ENCODE measurements at places on chromosomes 6 and 20. TPM values are rescaled to one million over a fixed set of nuclear protein-coding genes. Genes with fewer than 3 reads are reported as not detected.

CD2AP gene
- 12.5 TPM for total RNA-seq

GRCh38 chr6:9412951-9413559 lies 977.7 kb upstream of the SLC35B3 start:
- H3K4me3 ChIP-seq = no peak overlapping the region
- no peak overlapping the region for H3K27ac ChIP-seq
- no peaks in the 10 kb centered on the region for H3K4me1 ChIP-seq
- H3K27me3 ChIP-seq = no peaks in the 10 kb centered on the region

DNA sequence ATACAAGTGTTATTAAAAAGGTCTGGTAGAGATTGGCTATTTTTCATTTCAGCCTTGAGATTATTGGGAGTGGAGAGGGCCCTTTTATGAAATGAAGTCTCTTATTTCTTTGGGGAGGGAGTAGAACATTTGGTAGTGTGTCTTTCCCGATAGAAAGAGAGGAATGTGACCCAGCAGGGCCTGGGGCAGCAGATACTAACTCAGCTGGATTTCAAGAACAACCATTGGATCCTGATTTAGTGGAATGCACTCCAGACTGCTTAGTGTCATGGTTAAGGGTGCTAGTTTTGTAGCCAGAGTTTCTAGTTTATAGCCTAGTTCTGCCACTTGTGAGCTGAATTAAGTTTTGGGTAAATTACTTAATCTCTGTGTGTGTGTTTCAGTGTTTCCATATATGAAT lies 18.4 kb upstream of the FLRT3 start:
- no peak overlapping the region for H3K27ac ChIP-seq
- no peak for DNase-seq
- H3K4me3 ChIP-seq = no peak overlapping the region
- peaks cover 11% of the 10 kb centered on the region for H3K4me1 ChIP-seq
- no peaks in the 10 kb centered on the region for H3K27me3 ChIP-seq

PRDM13 gene
- 0.14 TPM for total RNA-seq

PLTP gene
- total RNA-seq = 61.0 TPM

OR2J2 gene
- not detected for total RNA-seq
